NCI-H2227 treated with DMSO at 0.1 percent for 48 hours (cell line): ENCODE measurements at places on chromosomes 2 and 18.

DNA sequence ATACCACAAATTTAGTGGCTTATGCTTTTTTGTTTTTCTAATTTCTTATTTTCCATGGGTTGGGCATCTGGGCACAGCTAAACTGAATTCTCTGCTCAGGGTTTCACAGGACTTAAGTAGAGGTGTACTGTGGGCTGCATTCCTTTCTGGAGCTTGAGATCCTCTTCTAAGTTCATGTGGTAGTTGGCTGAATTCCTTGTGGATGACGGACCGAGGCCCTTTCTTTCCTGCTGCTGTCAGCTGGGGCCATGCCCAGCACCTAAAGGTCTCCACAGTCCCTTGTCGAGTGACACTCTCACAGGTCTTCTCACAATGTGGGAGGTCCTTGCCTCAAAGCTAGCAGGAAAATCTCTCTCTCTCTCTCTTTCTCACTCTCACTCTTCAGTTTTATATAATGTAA, 433.5 kb upstream of the LRATD1 start:
- no peak for DNase-seq

- DNase-seq: no peak
These were observed 99.4 kb downstream of the FTCDNL1 start for GRCh38 chr2:199751492-199752120.

GRCh38 chr18:61975526-61976326, 82.9 kb upstream of the RNF152 start:
- no peak for DNase-seq

GRCh38 chr2:102717308-102718018, 44.4 kb upstream of the TMEM182 start:
- no peak for DNase-seq

DNA sequence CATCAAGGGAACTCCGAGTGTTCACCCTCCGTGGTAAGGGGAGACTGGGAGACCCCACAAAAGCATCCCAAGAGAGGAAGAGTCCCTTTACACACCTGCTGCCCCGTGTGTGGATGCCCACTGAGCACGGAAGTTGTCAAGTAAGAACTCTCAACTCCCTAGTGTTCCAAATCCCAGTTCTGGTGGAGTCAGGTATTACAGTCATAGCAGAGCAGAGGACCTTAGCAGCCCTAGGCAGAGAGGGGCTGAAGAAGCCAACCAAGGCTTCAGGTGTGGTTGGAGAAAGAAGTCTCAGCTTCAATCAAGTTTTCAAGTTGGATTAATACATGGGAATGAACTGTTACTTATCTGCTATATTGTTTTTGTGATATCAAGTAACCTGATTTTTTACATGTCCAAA, 512.5 kb downstream of the RNF144A start:
- DNase-seq: no peak

- no peak for DNase-seq
These were observed 60.2 kb downstream of the EIF5B start for GRCh38 chr2:99397266-99397920.

DNA sequence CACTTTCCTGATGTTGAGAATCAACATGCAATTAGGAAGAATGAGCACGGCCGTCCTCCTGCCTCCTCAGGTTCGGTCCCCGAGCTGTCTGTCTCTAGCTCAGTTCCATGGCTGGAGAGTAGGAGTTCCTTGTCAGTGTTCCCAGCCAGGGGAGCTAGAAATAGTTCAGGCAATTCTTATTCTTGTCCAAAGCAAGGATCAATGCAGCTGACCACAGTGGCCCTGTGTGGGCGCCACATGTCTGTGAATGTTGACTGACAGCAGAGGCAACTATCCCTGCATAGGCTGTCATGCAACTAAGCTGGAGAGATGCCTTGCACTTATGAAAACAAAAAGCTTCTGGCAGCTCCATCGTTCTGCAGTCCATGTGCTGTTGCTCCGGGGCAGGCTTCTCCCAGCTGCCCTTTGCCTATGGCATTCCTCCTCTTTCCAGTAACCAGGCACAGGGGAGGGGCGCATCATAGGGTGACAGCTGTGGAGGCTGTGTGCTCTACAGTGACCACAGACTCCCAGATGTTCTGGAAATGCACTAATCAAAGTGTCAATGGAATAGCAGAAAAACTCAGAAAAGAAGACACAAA, 58.7 kb downstream of the PDCL3 start:
- DNase-seq: no peak

DNA sequence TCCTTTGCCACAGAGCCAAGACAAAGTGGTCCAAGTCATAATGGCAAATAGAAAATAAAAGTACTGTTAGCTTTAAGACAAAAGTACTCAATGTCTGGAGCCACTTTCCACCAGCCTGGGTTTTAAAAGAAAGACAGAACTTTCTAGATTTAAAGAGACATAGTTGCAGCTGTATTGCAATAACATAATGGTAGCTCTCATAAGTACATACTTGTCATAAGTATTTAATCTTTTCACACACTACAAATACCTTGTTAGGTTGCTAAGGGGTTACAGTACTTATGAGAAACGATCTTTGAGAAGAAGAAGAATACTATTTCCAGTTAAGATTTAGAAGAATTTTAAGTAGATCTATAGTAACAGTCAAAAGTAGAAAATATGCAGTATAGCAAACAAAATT, 28.9 kb upstream of the AQP4 start:
- no peak for DNase-seq

DNA sequence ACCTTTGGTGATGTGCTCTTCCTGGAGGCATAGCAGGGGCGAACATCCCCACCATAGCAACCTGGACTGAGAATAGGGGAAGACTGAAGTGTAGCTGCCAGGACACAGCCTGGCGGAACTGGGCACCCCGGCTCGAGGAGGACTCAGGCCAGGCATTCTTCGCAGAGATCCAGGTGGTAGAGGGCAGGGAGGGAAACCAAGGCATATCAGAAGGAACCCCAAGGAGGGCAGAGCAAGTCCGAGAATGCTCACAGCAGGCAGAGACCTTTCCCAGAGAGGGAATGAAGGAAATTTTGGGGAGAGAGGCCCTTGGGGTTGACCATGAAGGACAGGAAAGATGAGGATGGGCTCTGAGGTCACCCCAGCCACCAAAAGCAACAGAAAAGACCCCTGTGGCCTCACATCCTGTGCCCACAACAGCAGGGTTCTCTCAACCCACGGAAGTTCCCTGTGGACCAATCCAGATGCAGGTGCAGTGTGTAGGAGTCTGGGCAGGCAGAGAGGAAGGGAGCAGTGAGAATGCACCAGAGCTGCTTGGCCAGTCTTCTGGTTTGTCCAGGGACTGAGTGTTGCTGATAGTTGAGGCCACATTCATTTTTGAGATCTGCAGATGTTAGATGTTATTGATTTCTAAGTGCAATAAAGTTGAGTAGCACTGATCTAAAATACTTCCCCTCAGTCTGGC, 136.9 kb downstream of the PXDN start:
- no peak for DNase-seq

DNA sequence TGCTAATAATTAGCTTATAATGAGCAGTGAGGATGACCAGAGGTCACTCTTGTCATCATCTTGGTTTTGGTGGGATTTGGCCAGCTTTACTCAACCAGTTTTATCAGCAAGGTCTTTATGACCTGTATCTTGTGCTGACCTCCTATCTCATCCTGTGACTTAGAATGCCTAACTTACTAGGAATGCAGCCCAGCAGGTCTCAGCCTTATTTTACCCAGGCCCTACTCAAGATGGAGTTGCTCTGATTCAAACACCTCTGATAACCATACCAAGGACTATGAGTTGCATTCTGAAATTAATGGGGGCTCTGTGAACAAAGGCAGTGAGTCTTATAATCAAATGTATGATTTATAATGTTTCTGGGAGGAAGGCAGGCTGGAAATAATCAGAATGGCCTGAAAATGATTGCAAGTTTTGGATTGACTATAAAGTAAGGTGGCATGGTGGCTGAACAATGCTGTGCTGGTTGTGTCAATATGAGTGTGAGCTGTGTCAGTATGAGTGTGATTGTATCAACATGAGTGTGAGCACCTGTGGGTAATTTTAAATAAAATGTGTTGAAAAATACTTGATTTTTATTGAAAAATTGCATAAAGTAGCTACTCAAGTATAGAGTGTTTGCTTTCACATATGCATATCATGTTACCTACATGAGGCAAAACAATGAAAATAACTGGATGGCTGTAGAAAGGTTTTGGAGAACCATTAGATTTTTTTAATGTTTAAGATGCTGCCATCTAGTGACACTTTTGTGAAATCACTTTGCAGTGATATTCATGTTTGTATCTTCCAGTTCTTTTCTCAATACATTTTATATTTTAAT, 103.0 kb downstream of the KYNU start:
- DNase-seq: peak; percentile 39

- no peak for DNase-seq
These were observed 8.1 kb upstream of the SOS1 start for GRCh38 chr2:39128919-39129391.

- no peak for DNase-seq
These were observed 499.3 kb downstream of the PID1 start for GRCh38 chr2:228771774-228772173.
